Neural crest cell (in vitro differentiated cells): ENCODE measurements at places on chromosomes 1 and 21. TPM values are rescaled to one million over a fixed set of nuclear protein-coding genes. Genes with fewer than 3 reads are reported as not detected.

The GBP2 gene
- not detected in 2 replicates for total RNA-seq

DNA sequence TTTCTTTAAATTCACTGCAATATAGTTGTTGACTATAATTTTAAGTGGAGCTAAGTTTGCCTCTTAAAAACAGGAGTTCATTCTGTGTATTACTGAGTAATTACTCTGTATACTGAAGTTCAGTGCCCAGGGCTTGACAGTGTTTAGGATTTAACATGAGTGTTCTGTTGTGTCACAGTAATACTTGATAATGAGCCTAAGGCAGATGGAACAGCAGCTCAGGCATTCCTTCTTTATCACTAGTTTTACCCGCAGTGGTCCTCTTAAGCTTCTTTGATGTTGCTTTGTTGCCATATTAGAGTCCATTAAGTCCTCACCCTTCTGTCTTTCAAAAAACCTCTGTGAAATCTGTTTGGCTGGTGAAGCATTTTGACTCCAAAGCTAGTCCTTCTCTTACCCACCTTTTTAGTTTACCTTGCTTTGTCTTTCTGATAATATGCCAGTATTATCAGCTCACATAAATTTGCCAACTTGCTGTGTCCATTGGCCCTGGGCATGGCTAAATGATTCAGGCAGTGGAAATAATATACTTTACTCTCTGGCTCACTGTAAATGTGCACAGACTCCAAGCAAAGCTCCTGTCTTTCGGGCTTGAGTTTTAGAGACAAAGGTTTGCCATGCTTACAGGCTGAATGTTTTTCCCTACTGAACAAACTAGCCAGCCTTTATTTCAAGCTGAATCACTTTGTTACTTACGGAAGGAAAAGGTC lies 17.7 kb downstream of the HIPK1 start:
- DNase-seq = no peak

GRCh38 chr1:160394673-160395072 lies 5.7 kb upstream of the VANGL2 start:
- no peak for DNase-seq

GRCh38 chr1:182968836-182969734 lies 16.1 kb upstream of the SHCBP1L start:
- DNase-seq = no peak

DNA sequence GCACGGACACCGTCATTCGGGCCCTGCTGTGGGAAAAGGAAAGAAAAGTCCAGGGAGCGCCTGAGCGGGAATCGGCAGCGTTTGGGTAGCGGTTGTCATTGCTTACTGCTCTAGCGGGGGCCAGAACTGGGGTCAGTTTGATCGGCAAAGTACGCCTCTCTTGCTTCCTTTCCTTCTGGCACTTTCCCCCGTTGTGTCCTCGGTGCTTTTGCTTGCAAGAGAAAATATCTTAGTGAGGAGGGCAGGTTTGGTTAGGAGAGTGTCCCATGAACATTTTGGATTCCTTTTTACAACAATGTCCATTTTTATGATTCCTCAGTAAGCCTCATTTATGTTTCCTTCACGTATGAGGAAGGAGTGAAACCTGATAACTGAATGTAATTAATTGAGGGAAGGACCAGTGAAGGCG lies 670 bp downstream of the ST3GAL3 start:
- DNase-seq = no peak

- DNase-seq = no peak
Observed at GRCh38 chr1:9374748-9375341, 82.2 kb downstream of the SPSB1 start.

The GPR37L1 gene
- total RNA-seq = 0.05 TPM in 1 of 2 replicates, not detected in the other

DNA sequence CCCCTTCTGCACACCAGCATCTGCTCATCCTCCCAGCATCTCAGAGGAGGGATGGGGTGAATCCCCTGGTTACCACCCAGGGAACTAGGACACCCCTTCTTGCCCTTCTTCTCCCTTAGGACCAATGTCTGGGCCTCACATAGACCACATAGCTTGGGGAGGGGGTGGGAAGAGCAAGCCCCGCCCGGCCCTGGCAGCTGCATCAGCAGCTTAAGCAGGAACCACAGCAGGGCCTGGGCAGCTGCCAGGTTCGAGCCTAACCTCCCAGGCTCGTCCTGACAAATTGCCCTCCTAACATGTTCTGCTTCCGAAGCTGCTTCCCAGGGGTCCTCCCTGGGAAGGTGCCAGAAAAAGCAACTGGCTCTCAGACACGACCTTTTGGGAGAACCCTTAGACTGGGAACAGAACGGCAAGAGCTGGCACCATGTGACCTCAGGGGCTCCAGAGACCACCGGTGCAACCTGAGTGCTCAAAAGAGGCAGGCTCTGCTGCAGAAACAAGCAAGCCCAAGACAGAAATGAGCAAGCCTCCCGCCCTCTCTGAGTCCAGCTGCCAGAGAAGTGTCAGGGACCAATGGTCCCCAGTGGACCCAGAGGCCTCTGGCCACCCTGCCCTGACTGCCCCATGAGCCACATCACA lies 18.4 kb upstream of the CLSTN1 start:
- DNase-seq = no peak

- DNase-seq = no peak
Observed at GRCh38 chr1:153526132-153526543, 9.7 kb downstream of the S100A6 start.

GRCh38 chr1:154533952-154534844 lies 24.3 kb downstream of the UBE2Q1 start:
- no peak for DNase-seq

DNA sequence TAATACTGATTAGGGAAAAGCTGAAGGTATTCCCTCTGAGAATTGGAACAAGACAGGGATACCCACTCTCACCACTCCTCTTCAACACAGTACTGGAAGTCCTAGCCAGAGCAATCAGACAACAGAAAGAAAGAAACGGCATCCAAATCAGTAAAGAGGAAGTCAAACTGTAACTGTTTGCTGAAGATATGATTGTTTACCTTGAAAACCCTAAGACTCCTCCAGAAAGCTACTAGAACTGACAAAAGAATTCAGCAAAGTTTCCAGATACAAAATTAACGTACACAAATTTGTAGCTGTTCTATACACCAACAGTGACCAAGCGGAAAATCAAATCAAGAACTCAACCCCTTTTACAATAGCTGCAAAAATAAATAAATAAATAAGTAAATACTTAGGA lies 78.6 kb downstream of the EXTL2 start:
- no peak for DNase-seq

GRCh38 chr1:117659550-117660270 lies 53.9 kb downstream of the TENT5C start:
- DNase-seq = no peak

The ATXN7L2 gene
- 13.2 and 15.6 TPM in 2 replicates for total RNA-seq

The CLDN17 gene
- not detected in 2 replicates for total RNA-seq

GRCh38 chr1:12452262-12452661 lies 165.7 kb downstream of the DHRS3 start:
- no peak for DNase-seq

DNA sequence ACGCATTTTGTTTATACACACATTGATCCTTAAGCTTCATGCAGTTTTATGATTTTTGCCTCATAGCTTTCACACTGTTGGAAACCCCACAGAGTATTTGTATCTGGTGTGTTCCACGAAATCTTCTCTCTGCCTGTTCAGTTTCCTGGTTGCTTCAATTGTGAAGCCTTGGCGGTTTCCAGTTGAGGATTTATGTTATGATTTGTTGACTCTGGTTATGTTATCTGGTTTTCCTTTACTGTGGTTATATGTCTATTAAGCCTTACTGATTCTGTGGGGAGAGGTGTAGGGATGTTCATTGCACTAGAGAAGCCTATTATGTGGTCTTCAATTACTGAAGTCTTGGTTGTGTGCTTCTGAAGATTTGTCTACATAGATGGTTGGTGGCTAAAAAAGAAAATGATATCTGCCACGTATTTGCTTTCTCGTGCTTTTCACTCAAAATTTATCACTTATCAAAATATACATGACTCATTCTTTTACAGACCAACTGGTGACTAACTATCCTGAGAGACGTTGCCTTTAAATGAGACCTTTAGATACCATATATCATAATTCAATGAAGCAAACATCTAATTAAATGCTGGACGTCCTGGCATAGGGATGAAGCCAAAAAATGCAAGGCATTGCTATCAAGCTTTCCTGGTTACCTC lies 488.0 kb upstream of the B3GALT2 start:
- no peak for DNase-seq

DNA sequence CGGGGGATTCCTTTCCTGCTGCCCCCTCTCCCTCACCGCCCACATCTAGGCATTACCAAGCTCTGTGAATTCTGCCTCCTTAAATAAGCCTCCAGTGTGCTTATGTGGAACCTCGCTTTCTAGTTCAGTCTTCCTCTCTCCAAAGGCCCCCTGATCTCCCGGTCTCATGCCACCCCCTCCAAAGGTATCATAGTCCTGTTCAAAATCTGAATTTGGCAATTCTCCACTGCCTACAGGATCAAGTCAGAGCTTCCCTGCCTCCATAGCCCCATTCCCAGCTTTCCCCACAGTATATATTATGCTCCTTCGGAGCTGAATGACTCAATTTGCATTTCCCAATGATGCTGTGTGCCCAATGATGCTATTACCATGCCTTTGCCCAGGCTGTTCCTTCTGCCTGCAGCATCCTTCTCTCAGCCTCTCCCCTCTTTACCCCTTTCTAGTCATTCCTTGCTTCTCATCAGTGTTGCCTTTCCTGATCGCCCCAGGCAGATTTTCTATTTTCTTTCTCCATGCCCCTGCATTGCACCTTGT lies 1.7 kb downstream of the AZIN2 start:
- no peak for DNase-seq

- no peak for DNase-seq
Observed at GRCh38 chr1:78040484-78041089, 5.2 kb upstream of the GIPC2 start.

The C21orf91 gene
- total RNA-seq = 27.3 and 27.6 TPM in 2 replicates

DNA sequence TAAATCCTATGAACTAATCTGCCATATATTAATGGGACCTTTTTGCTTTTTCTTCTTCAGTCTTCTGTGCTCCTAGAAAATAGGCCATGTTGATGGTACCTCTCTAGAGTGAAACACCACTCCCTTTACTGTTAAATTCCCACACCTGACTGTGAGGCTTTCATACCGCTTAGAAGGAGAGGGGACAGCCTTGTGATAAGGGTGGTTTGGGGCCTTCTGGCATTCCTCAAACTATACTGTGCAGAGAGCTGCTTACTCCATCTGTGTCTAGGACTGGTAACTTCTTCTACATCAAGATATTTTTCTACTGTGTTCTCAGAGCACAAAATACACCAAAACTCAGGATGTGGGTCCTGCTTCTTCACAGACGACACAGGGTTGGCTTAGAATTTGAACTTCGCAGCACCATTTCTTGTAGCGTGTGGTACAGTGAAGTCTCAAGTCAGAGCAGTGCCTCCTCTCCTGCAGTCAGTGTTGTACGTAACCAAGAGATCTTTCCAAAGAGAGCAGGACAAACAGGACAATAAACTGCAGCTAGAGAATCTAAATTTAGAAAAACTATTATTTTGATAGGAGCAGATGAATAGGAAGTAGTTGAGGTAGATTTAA lies 43.8 kb downstream of the MACO1 start:
- DNase-seq = no peak

GRCh38 chr1:188590641-188591040 lies 1761.9 kb downstream of the PLA2G4A start:
- DNase-seq = no peak

DNA sequence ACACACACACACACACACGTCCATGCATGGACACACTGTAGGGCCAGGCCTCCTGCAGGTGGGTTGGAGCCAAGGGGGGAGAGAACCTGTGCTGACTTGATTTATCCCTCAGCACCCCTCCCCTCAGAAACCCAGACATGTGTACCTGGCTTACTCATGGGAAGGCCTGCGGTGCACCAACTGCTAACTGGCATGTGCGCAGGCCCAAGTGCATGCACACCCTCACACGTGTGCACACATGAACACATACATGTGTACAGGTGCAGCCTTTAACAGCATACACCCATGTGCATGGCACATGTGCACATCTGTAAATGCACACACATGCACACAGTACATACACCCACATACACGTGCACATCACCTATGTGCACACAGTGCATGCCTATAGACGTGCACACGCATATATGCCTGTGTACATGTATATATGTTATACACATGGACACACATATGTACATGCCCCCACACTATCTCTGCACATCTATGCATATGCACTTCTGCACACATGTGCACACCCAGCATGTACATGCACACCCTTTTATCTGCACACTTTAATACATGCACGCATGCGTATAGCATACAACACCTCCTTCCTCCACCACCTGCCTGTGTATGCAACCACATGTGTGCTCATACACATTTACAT lies 67.5 kb downstream of the TRIM11 start:
- DNase-seq = no peak

DNA sequence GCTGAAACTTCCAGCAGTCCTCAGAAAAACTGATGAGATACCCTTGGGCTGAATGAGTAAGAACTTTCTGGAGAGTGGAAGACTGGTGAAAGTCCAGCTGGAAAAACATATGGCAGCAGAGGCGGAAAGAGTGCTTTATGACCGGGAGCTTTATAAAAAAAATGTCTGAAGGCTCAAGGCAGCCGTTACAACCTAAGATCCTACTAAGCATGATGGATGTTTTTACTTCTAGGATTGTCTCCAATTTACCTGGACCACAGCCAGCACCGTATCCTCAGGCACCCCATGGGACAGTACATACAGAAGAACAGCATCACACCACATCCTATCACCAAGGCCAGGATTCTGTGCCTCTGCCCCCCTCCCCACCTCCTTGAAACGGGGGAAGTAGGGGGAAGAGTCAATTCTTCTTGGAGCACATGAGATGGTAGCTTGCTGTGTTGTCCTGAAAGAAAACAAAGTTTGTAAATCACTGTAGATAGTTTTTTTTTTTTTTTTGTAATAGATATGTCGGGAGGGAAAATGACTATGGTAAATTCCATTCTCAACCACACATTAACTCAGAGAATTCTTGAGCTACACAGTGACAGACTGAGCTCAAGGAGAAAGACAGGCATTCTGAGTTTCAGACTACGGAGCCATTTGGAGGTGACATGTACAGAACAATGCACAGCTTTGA lies 11.8 kb upstream of the IRF2BP2 start:
- DNase-seq = no peak

- DNase-seq = no peak
Observed at GRCh38 chr1:20978413-20978812, 191.3 kb upstream of the HP1BP3 start.

DNA sequence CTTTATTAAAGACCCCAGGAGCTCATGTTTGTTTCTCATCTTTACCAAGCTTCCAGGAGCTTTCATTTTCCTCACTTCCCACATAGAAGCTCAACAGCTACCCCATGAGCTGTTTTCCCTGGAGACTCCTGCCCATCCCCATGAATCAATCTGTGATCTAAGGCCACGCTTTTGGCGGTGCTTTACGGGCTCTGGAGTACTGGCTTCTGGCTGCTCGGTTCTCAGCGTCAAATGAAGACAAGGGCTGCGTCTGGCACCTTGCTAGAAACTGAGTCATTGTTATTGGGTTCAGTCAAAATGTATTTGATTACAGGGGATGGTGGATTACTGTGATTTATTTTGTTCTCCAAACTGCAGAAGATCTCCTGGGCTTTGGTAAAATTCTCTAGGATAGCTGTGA lies 39.9 kb downstream of the ACP6 start:
- no peak for DNase-seq

The CLCNKB gene
- total RNA-seq = 0.30 TPM in 2 replicates
